Lower lobe of right lung (tissue), 2 donors: ENCODE measurements at places on chromosomes 2 and 18. TPM values are rescaled to one million over a fixed set of nuclear protein-coding genes. Genes with fewer than 3 reads are reported as not detected.

Gene CFAP221
- total RNA-seq: 33.9 TPM

Gene ZSWIM2
- not detected for total RNA-seq

Gene C2orf15
- 1.5 TPM for total RNA-seq

Gene FRZB
- 2.9 TPM for total RNA-seq

Gene COX5B
- total RNA-seq: 164 TPM

Gene ANKRD29
- 56.5 TPM for total RNA-seq

Gene SKOR2
- not detected for total RNA-seq

DNA sequence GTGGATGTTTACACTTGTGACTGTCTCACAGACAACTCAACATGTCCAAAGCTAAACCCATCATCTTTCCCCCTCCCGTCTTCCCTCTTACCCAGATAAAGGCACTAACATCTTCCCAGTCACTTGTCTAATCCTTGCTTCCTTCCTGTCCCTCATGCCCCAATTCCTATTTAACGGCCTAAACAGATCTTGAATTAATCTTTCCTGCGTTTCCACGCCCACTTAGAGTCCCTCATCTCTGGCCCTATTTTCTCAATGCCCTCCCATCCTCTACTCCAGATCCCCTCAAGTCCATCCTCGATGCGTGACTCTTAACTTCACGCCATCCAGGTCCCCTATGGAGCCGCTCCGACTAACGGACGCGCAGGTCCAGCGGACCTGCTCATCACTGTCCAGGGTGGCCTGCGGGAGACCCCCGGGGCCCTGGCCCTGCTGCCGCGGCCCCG is 682 bp upstream of the SCLY start:
- peak overlapping the region; percentile 90 for H3K27ac ChIP-seq
- H3K4me3 ChIP-seq: peak overlapping the region; percentile 96
- no peak for DNase-seq
- H3K36me3 ChIP-seq: peaks cover 6% of the 10 kb centered on the region

DNA sequence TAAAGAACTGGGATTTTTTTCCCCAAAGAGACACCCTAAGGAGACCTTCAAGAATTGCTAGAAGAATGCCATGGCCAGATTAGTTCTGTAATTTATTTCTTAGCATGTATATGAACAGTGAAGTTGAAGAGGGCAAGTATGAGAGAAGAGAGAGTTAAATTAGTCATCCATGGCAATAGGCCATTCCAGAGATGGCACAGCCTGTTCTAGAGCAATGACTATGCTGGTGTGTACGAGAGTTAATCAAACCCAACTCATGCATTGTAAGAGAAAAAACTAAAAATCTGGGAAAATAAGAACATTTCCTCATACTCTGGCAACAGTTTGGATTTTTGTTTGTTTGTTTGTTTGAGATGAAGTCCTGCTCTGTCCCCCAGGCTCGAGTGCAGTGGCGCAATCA is 112.1 kb upstream of the PIK3C3 start:
- no peaks in the 10 kb centered on the region for H3K27me3 ChIP-seq
- no peaks in the 10 kb centered on the region for H3K36me3 ChIP-seq
- no peak for DNase-seq
- H3K27ac ChIP-seq: no peak overlapping the region

DNA sequence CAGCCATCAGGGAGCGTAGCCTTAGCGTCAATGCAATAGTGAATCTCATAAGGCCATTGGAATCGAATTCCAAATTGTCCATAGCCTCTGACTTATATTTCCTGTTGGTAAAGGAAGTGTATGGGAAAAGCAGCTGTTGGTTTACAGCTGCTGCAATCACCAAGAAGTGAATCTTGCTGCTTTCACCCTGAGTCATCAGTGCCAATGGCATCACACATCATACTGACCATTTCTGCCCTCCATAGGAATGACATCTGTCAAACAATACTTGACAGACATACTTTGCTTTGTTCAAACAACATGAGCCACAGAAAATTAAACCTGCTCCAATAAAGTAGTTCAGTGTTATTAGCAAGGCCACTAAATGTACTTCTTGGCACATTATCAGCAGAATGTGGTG is 111.2 kb upstream of the KLHL29 start:
- H3K27ac ChIP-seq: no peak overlapping the region
- no peak for DNase-seq

GRCh38 chr2:212897296-212897695 is 254.1 kb downstream of the IKZF2 start:
- H3K27me3 ChIP-seq: no peaks in the 10 kb centered on the region
- DNase-seq: no peak
- H3K4me1 ChIP-seq: no peaks in the 10 kb centered on the region

GRCh38 chr18:51342815-51343214 is 145.3 kb upstream of the MEX3C start:
- H3K27ac ChIP-seq: no peak overlapping the region
- H3K4me3 ChIP-seq: no peak overlapping the region

DNA sequence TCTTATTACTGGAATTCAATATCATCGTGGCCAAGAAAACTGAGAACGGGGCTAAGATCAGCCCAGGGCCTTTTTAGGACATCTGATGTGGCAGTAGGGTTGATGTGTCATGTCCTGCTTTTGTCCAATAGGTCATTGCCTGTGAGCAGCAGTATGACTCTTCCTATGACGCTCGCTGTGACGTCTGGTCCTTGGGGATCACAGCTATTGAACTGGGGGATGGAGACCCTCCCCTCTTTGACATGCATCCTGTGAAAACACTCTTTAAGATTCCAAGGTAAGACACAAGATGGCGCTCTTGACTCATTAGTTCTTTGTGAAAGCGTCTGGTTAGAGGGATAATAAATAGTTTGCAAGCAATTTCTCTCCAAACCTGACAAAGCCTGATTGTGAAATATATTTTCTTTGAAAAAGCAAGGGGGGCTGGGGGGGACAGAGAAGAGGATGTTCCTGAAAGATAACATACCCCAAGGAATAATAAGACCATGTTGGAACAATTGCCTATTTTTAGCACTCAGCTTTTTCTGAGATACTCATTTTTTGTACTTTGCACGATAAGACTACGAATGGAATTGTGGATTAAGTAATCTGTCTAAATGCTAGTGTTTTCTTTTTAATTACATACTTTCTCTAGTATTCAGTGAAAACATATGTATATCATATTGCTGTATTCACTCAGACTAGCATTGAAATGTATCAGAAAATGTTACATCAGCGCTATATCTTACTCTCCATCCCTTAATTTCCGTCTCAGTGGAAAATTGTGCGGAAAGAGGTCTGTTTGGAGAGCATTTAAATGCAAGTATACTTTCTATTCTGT is 58.1 kb downstream of the MYO3B start:
- no peaks in the 10 kb centered on the region for H3K4me1 ChIP-seq
- H3K4me3 ChIP-seq: no peak overlapping the region
- DNase-seq: no peak
- H3K27me3 ChIP-seq: no peaks in the 10 kb centered on the region

DNA sequence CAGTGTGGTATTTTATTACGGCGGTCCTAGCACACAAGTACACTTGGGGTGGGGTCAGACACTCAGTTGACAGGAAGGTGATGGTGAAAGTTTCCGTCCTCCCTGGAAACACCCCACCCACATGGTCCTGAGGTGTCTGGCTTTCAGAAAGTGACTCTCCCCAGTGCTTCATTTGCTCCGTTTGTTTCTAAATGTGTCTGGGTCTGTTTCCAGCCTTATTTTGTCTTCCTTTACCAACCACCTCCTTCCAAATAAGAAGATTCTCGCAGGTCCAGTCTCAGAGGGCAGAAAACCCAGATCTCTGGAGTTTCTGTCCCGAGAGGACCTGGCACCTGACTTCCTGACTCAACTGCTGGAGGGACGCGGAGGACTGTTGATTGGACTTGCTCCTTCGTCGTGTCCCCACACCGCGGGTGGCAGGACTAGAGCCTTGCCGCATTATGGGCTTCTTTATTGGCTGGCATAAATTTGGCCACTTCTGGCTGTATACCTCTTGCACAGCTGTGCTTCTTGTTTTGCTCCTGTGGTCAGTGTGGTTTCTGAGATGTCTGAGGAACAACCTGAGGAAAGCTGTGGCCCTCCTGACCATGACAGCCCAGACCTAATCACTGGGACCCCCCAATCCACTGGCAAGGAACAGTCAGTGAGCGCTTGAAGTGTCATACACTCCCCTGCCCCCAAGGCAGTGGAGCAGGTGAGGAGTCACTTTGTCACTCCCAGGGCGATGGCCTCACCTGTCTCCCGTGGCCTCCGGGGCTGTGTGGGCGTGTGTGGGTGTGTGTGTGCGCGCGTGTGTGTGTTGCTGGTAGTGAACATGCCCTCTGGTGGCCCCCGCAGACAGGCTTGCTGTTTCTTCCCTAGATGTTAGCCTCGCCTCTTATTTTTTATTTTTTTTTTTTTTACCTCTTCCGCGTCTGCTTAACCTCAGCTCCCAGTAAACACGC is 45.6 kb downstream of the MEX3C start:
- H3K4me1 ChIP-seq: no peaks in the 10 kb centered on the region
- H3K36me3 ChIP-seq: no peaks in the 10 kb centered on the region
- H3K4me3 ChIP-seq: no peak overlapping the region
- no peak for DNase-seq
- H3K27me3 ChIP-seq: no peaks in the 10 kb centered on the region
- no peak overlapping the region for H3K27ac ChIP-seq

- DNase-seq: no peak
- no peak overlapping the region for H3K4me3 ChIP-seq
- peaks cover 6% of the 10 kb centered on the region for H3K4me1 ChIP-seq
- H3K36me3 ChIP-seq: no peaks in the 10 kb centered on the region
- H3K27ac ChIP-seq: no peak overlapping the region
- no peaks in the 10 kb centered on the region for H3K27me3 ChIP-seq
Measured at GRCh38 chr2:143123911-143124310, 5.3 kb upstream of the ARHGAP15 start.

- H3K4me3 ChIP-seq: no peak overlapping the region
- H3K27me3 ChIP-seq: no peaks in the 10 kb centered on the region
- H3K27ac ChIP-seq: no peak overlapping the region
- no peaks in the 10 kb centered on the region for H3K36me3 ChIP-seq
Measured at GRCh38 chr18:10863026-10863425, 286.3 kb downstream of the PIEZO2 start.

GRCh38 chr2:84919885-84920580 is 14.6 kb downstream of the TMSB10 start:
- peaks cover 27% of the 10 kb centered on the region for H3K4me1 ChIP-seq
- DNase-seq: no peak
- peak overlapping the region; percentile 7 for H3K4me3 ChIP-seq

- no peaks in the 10 kb centered on the region for H3K4me1 ChIP-seq
- no peak for DNase-seq
- no peak overlapping the region for H3K4me3 ChIP-seq
Measured at GRCh38 chr2:26591619-26592505, 49.3 kb downstream of the CIB4 start.

- H3K36me3 ChIP-seq: no peaks in the 10 kb centered on the region
- H3K4me3 ChIP-seq: no peak overlapping the region
- H3K4me1 ChIP-seq: no peaks in the 10 kb centered on the region
Measured at GRCh38 chr2:67528320-67528719, 131.2 kb downstream of the ETAA1 start.

DNA sequence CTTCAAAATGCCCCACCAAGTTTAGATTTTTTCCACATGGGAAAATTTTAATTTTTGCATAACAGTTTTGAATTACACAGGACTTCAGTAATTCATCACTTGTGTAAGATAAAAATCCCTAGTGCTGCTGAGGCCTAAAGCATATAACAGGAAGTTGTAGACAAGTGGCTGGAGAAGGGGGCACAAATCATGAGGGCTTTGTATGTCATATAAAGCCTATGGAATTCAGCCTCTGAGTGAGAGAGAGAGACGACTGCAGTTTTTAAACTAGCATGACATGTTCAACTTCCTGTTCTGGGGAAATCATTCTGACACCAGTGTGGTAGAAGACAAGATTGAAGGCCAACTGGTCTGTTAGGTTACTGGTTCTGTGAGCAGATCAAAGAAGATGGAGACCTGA is 187.3 kb upstream of the CHST9 start:
- H3K4me3 ChIP-seq: no peak overlapping the region
- H3K27me3 ChIP-seq: no peaks in the 10 kb centered on the region
- H3K36me3 ChIP-seq: no peaks in the 10 kb centered on the region
- H3K27ac ChIP-seq: no peak overlapping the region

DNA sequence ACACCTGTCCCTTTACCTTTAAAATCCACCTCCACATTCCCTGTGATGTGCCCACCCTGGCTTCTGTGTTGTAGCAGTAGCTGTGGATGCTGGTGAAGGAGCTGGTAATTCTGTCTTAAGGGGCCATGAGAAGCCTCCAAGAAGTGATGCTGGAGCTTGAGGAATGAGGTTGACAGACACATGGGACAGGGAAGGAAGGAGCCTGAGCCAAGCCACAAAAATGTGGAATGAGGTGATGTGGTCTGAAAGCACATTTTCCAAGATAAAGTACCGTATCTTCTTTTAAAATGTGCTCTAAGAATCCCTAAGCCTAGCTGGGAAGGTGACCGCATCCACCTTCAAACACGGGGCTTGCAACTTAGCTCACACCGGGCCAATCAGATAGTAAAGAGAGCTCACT is 31.2 kb downstream of the VWA3B start:
- H3K27ac ChIP-seq: no peak overlapping the region
- no peaks in the 10 kb centered on the region for H3K36me3 ChIP-seq
- no peaks in the 10 kb centered on the region for H3K4me1 ChIP-seq

- peaks cover 6% of the 10 kb centered on the region for H3K4me1 ChIP-seq
- no peak for DNase-seq
- peak overlapping the region; percentile 86 for H3K4me3 ChIP-seq
- H3K36me3 ChIP-seq: no peaks in the 10 kb centered on the region
- peaks cover 19% of the 10 kb centered on the region for H3K27me3 ChIP-seq
Measured at GRCh38 chr2:171999161-171999560, 592 bp upstream of the METAP1D start.

- no peaks in the 10 kb centered on the region for H3K27me3 ChIP-seq
- no peak for DNase-seq
- no peak overlapping the region for H3K27ac ChIP-seq
- H3K36me3 ChIP-seq: no peaks in the 10 kb centered on the region
Measured at GRCh38 chr2:70828115-70828514, 7.5 kb downstream of the CD207 start.

GRCh38 chr2:176891105-176891504 is 321.5 kb upstream of the HNRNPA3 start:
- H3K27me3 ChIP-seq: no peaks in the 10 kb centered on the region
- no peak overlapping the region for H3K27ac ChIP-seq
- DNase-seq: no peak
- H3K36me3 ChIP-seq: no peaks in the 10 kb centered on the region

GRCh38 chr2:37707393-37707792 is 36.0 kb upstream of the CDC42EP3 start:
- no peak overlapping the region for H3K4me3 ChIP-seq
- no peak overlapping the region for H3K27ac ChIP-seq
- no peaks in the 10 kb centered on the region for H3K27me3 ChIP-seq
- H3K36me3 ChIP-seq: no peaks in the 10 kb centered on the region
- DNase-seq: no peak

- peaks cover 5% of the 10 kb centered on the region for H3K4me1 ChIP-seq
- no peak overlapping the region for H3K27ac ChIP-seq
- DNase-seq: no peak
- H3K4me3 ChIP-seq: no peak overlapping the region
- no peaks in the 10 kb centered on the region for H3K36me3 ChIP-seq
Measured at GRCh38 chr2:98816281-98816680, 85.3 kb upstream of the MGAT4A start.

GRCh38 chr18:9905401-9905922 is 8.4 kb upstream of the VAPA start:
- no peaks in the 10 kb centered on the region for H3K27me3 ChIP-seq
- no peak overlapping the region for H3K27ac ChIP-seq
- H3K4me3 ChIP-seq: no peak overlapping the region
- no peak for DNase-seq
- H3K36me3 ChIP-seq: no peaks in the 10 kb centered on the region

GRCh38 chr2:45950606-45951005 is 299.1 kb downstream of the PRKCE start:
- no peaks in the 10 kb centered on the region for H3K36me3 ChIP-seq
- no peaks in the 10 kb centered on the region for H3K27me3 ChIP-seq
- no peaks in the 10 kb centered on the region for H3K4me1 ChIP-seq
- DNase-seq: no peak
- H3K4me3 ChIP-seq: no peak overlapping the region
